BE2C (cell line): ENCODE measurements at places on chromosomes 12 and 14.

- DNase-seq = no peak
Observed at GRCh38 chr14:35669782-35670181, 135.8 kb downstream of the INSM2 start.

- DNase-seq = peak; percentile 32
Observed at GRCh38 chr14:81946834-81947798, 413.5 kb upstream of the SEL1L start.

DNA sequence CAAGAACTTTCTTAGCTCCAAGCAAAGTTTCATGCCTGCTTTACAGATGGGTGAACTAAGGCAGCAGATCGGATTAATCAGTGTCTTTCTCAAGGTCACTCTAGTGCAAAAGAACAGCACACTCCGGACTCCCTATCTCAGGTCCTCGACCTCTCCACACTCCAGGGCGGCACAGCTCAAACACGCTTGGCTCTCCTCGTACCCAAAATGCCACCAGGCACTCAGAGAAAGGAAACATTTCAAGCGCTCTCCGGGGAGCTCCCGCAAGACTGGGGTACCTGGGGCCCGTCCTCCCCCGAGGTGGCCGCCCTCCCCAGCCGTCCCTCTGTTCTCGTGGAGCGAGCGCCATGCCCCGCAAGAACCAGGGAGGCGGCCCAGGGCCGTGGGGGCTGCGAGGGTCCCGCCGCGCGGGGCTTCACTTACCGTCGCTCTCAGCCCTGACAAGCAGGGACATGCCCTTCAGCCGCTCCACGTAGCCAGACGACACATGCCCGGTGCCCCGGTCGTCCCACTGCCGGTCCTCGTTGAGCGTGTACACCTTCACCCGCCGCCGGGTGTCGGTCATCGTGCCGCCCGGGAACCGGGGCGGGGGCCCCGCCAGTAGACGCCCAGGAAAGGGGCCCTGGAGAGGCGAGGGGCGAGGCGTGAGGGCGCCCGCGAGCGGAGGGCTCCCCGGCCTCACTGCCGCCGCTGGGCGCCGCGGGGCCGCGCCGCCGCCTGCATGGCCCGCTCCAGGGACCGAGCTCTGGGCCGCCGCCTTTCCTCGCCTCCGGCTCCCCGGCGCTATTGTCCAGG, 830 bp downstream of the PPP4R3A start:
- peak; percentile 25 for DNase-seq

- DNase-seq = no peak
Observed at GRCh38 chr14:22519877-22520685, 68.9 kb downstream of the DAD1 start.

- peak; percentile 45 for DNase-seq
Observed at GRCh38 chr14:67240168-67240932, 885 bp upstream of the PALS1 start.

- no peak for DNase-seq
Observed at GRCh38 chr12:54987611-54988231, 3.2 kb upstream of the TESPA1 start.

GRCh38 chr12:95390192-95390591, 83.8 kb upstream of the METAP2 start:
- DNase-seq = no peak

GRCh38 chr14:25988536-25988935, 609.3 kb downstream of the NOVA1 start:
- DNase-seq = no peak

GRCh38 chr14:51394804-51395203, 154.8 kb downstream of the TMX1 start:
- no peak for DNase-seq

DNA sequence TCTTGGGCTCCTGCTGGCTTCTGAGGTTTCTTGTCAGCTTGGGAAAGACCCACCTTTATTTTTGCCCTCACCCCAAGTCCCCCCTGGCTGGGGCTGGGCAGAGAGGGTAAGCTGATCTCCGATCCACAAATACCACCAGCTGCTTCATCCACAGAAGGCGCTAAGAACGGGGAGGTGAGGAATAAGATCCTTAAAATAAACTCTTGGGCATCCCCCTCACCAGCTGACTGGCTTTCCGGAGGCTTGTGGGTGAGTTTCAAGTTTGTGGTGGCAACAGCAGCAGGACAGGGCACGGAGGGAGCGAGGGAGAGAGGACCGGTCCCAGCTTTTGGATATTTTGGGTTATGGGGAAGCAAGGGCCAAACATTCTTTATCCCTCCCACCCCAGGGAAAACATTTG, 20.8 kb upstream of the HSPB8 start:
- no peak for DNase-seq

GRCh38 chr12:110093631-110094311, 30.4 kb upstream of the IFT81 start:
- DNase-seq = no peak

DNA sequence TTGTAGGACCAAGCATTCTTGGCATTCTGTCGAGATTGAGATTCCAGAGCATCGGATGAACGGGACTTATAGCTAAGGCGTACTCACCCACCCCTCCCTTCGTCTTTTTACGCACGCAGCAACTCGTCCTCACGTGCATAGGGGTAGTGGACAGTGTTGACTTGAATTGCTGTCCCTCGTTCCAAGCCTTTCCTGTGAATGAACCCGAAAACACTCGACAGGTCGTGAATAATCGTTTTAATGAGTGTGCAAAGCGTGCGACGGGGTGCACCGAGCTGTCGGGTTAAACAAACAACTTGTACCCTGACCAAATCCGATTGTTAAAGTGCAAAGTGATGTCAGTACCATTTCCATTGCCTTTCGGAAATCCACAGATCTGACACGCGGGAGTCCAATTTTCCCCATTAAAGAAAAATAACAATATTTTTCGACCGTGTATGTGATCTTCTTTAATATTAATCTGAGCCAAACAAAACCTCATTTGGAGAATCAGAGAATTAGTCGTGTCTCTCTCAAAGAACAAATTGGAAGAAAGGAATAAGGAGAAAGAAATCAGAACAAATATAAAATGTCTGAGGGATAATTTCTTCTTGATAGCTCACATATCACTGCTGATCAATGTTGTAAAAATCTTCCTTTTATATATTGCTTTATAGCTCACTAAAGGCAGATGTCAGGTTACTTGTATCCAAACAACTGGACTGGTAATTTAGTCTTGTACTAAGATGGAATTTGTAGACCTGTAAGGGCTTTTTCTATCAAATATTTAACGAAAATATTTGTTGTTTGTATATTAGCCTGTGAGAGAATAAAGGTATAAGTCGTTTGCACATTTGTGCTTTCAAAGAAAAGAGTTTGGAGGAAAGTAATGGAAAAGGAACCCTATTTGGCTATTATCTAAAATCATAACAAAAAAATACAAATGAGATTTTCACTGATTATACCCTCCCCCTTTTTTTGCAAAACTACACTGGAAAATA, 11.8 kb downstream of the FOXG1 start:
- no peak for DNase-seq

- DNase-seq = peak; percentile 9
Observed at GRCh38 chr14:65471038-65471878, 58.7 kb downstream of the FUT8 start.

- DNase-seq = peak; percentile 90
Observed at GRCh38 chr14:102848830-102849525, 71.7 kb downstream of the TRAF3 start.
